ENCODE measurements at places on chromosomes 12 and 14. TPM values are rescaled to one million over a fixed set of nuclear protein-coding genes. Genes with fewer than 3 reads are reported as not detected.

SCNN1A gene
- total RNA-seq = 29.2 TPM

SDS gene
- total RNA-seq = not detected

PCBP2 gene
- 825 TPM for total RNA-seq

CELA1 gene
- total RNA-seq = not detected

SLC6A13 gene
- 7.0 TPM for total RNA-seq

PIK3C2G gene
- total RNA-seq = 8.4 TPM

GDF3 gene
- not detected for total RNA-seq

ESR2 gene
- 0.19 TPM for total RNA-seq

ACTR10 gene
- total RNA-seq = 61.7 TPM

FBXL14 gene
- 16.7 TPM for total RNA-seq

TAS2R42 gene
- total RNA-seq = not detected

ARG2 gene
- total RNA-seq = 11.5 TPM

ERO1A gene
- 40.8 TPM for total RNA-seq

RDH12 gene
- total RNA-seq = 2.6 TPM

CHFR gene
- 43.7 TPM for total RNA-seq

Data from type B pancreatic cell (in vitro differentiated cells).